ENCODE measurements at places on chromosomes 4 and X.

- DNase-seq: no peak
Measured at GRCh38 chrX:107025545-107025944, 25.5 kb upstream of the MORC4 start.

- DNase-seq: no peak
Measured at GRCh38 chr4:168710353-168710946, 213.6 kb downstream of the PALLD start.

DNA sequence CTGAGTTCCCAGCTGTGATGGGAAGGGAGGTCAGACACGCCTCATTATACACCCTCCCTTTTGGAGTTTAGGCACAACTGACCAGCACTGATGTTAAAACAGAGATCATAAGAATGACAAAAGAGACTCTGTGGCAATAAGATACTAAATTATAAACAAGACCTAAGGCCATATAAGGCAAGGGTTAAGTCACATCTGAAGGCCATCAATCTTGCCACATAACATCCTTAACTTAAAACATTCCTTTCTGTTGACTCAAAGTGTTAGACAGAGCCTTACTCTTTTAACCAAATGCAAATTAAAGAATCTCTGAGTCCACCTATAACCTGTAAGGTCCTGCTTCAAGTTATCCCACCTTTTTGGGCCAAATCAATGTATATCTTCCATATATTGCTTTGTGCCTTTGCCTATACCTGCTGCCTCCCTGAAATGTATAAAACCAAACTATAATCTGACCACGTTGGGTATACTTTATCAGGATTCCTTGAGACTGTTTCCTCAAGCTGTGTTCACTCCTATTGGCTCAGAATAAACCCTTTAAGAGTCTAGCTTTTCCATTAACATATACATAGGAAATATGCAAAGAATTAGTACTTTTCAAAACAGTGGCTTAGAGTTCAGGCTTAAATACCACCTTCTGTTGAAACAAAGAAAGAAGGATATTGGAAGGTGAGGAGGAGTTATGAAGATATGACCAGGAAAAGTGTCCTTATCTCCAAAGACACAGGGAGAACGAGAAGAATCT, 214.4 kb upstream of the PPP1R2C start:
- no peak for DNase-seq

DNA sequence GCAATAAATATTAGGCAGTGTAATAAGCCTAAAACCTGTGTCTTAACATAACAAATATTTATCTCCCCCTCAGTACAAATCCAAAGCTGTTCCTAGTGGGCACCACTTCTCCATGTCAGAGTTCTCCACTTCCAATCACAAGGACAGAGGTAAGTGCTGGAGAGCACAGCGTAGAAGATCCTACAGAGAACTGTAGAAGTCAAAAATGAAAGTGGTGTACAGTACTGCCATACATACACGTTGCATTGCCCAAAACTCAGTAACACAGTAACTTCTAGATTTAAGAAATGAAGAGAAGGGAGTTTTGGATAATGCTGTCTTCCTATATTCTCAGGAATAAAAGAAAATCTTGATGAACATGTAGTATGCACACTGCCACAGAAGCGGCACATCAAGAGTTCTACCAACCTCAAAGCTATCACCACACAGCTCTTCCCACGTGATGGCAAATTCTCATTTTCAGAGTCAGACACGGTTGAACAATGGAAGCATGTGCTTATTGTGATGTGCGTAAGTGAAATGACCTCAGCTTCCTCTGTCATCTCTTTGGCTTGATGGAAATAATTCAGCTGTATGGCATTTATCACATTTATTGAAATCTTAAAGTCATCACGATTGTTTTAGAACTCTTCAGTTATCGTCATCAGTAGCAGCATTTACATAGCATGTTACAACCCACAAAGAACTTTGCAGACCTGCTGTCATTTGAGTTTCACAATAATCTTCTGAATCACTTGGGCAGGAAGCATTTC, 27.1 kb upstream of the SPANXN4 start:
- DNase-seq: no peak

DNA sequence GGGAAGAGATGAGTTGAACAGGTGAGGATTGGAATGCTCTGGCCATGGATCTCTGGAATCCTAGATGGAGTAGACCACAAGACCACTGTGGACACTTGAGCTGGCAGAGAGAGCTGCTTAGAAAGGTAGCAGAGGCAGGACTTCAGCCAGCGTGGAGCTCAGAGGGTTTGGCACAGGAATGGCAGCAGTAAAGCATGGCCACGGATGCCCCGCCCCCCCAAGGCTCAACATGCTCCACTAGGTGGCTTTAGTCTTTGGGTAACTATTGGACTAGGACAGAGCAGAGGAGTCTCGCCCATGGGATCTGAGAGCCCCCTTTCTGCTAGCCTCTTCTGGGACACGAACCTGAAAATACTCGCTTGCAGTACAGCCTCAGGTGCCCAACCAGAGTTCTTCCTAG, 150.1 kb upstream of the NEIL3 start:
- no peak for DNase-seq

GRCh38 chrX:54446084-54446483, 5.9 kb downstream of the TSR2 start:
- DNase-seq: no peak

DNA sequence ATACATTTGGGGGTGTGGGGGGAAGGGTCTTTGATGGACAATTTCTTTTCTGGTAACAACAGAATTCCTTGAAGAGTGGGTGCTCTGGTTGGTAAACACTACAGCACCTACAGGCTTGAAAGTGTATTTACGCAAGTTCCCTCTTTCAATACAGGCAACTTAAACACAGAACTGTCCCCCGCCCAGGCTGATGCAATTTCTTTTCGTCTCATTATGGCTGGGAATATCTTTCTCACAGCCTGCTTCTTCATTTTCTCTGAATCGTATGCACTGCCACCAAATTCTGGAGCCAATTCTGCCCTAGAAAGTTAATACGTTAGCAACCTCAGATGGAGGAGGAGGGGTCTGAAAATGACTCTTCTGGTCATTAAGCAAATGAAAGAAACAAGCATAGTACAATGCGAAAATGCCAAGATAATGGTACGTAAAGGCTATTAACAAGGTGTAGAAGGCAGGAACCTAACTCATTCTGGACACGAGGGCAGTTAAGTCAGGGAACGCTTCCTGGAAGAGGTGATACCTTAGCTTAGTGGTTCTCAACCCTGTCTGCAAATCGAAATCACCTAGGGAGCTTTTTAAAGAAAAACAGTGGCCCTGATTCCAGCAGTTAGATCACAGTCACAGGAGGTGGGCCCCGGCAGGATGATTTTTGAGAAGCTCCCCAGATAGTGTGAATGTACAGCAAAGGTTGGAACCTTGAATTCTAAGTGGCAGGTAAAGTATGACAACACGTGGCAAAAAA, 1.0 kb downstream of the AGA start:
- DNase-seq: no peak

DNA sequence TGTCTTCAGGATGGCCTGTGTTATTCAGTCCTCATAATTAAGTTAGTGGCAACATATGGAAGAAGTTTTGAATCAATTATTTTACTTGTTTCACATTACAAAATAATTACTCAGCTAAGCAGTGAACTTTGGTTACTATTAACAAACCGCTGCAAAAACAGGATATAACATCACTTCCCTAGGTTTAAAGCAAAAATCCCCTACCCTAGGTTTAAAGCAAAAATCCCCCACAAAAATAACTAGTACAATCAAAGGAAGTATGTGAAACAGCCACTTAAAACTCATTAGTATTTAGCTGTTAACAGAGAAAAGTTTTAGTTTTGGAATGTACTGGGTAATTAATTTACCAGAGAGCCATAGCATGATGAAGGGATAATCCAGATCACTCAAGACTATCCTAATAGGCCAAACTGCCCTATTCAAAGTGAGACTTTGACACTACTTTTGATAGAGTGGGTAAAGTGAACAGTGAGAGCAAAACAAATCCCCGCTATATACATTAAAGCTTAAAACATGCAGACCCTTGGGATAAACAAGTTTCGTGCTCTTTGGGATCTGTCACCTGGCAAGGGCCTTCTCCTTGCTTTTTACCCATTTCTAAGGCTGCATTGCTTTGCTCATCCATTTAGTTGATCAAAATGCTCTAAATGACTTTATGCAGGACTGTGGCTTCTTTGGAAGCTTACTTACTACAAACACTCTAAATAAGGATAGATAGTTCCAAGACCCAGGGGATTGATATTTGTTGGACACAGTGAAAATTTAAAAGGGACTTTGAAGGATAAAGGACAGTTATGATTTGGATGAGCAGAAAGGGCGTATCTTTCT, 36.4 kb upstream of the GPR174 start:
- DNase-seq: no peak

GRCh38 chr4:30172416-30172815, 547.8 kb upstream of the PCDH7 start:
- no peak for DNase-seq

DNA sequence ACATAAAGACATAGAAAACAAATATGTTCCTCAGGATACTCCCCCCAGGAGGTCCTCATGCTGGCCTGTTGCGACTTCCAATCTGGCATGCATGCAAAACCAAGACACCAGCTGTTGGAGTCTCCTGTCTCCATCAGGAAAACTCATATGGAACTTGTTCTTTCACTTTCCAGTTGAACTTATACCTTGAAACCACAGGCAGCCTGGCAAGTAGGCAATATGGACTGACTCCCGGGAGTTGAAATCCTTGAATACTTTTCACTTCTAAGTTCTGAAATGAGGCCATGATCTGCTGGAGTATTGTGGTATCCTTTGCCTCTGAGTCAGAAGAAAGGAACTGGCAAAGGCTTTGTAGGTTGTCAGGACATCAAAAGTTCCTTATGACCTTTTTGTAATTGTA, 444.2 kb downstream of the IDS start:
- DNase-seq: no peak

DNA sequence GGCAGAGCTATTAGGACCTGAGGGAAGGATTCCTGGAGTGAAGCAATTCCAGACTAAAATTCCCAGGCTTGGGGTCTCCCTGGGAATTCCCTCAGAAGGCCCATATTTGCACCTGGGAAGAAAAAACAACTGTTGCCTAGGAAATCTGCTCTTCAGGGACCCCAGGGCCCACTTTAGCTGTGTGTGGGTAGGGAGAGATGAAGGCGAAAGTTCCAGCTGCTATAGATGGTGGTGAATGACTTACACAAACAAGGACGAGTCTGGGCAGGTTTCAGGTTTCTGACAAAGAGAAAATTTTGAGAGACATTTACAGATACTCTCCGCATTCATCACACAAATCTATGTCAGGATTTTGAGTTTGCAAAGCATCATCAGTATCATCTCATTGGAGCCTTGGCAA, 126.1 kb downstream of the GPC3 start:
- no peak for DNase-seq

GRCh38 chrX:10577853-10578252, 42.5 kb downstream of the MID1 start:
- no peak for DNase-seq

DNA sequence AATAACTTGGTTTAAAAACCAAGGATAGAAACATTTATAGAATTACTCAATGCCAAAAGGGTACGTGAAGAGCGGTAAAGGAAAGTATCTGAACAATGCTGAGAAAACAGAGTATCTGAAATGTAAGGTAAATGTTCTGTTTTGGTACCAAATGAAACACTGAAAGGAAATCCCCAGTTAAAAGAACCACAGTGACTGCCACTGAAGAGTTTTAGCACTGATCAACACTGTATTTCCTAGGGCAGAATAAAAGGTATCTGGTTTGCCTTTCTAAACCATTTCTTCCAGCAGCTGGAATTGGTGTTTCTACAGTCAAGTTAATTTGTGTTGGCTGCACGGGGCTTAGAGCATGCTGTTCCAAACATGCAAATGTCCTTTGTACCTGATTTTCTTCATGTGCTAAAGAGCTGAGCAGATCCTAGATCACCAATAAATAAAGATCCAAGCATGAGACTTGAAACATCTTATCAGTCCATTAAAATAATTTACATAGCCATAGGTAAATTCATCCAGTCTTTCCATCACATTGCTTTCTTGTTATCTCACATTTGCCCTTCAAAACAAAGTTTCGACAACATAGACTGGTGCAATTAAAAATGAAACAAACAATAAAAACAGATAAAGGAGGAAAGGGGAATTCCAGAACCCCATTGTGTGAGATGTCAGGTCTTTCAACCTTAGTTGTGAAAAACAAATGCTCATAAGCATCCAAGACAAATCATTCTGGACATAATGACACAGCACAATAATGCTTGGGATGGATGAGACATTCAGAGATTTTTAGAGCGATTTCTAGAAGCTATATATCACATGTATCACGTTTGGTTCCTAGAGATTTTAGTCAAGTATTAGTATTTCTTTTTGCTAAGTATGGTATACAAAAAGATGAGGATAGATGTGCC, 38.6 kb downstream of the MFAP3L start:
- DNase-seq: no peak

DNA sequence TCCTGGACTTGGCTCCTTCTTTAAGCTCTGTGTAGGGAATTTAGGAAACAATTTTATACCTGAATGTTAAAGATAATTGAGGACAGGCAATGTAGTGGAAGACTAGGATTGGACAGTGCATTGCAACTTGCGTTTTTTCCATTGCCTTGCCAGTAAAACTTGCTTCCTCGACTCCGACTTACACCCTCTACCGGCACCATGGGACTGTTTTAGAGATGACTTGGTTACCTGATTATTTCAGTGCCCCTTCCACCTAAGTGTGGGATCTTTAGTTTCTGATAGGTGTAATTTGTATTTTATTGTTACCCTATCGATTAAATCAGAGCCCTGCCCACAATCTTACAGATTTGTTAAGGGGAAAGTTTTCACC, 1.2 kb downstream of the PRPS1 start:
- DNase-seq: no peak

All from stimulated activated CD4-positive, alpha-beta T cell treated with anti-CD3 and anti-CD28 coated beads, Interleukin-1b, Interleukin-23, amount 100 ng/mL, for 4 hours (primary cell).